Fibroblast of lung (primary cell): ENCODE measurements at places on chromosomes 1 and 21. TPM values are rescaled to one million over a fixed set of nuclear protein-coding genes. Genes with fewer than 3 reads are reported as not detected.
A peak's percentile ranks its signal among the peaks of the same experiment; 100 is the strongest.

Gene RORC
- under 0.01 and 0.17 TPM in 2 replicates for total RNA-seq

Gene LRRC53
- total RNA-seq = not detected in 2 replicates

Gene LCE1B
- total RNA-seq = not detected in 2 replicates

Gene PMVK
- 8.5 and 10.1 TPM in 2 replicates for total RNA-seq

DNA sequence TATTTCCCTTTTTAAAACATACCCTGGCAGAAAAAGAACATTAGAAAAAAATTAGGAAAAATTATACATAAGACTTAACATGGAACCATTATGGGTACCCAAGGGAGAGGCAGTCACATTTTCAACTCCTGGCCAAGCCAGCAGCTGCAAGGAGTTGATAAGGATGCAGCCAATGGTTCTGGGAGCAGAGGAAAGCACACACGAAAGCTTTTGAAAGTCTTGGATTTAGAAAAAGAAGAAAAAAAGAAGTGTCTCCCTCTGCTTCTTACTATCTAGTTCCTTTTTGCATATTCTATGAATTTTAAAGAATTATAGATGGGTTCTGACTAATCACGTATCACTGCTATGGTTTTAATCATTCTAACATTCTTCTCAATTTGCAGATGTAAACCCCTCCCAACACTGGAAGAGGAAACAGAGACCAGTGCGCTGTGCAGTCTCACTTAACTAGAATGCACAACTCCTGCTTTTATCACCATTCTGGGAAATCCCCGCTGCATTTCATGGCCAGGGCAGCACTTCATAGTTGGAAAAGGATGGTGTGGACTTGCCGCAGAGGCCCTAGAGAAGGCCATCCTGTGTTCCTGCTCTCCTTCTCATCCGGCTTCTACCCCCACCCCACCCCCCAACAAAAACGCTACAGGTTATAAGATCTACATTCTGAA, 2.7 kb upstream of the CD58 start:
- no peak for DNase-seq

GRCh38 chr1:67689267-67690017, 4.4 kb downstream of the GADD45A start:
- no peak for DNase-seq

- no peak for DNase-seq
Observed at GRCh38 chr1:213899413-213899812, 88.4 kb upstream of the PROX1 start.

GRCh38 chr1:47465605-47466004, 27.8 kb downstream of the FOXD2 start:
- no peak for DNase-seq

DNA sequence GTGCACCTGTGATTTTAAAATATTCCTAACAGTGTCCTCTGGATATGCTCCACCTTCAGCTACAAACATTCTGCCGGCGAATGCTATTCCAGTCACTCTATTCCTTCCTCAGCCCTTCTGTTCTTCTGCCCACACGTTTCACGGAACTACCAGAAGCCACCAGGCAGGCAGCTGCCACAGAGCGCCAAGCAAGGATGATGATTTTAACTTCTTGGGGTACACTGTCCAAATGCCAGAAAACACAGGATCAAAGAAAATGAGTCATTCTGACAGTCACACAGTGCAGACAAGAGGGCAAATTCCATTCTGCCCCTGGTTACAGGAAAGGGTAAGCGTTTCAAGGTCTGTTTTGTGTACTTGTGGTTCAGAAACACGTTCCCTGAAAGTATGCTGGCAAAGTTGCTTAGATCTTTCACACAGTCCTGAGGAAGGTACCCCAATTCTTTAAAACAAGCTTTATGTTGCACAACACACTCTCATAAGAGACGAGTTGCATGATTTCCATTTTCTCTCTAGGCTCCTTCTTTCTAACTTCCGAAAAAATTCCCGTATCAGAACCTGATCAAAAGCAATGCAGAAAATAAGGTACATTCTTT, 508.3 kb upstream of the PKN2 start:
- DNase-seq = no peak

DNA sequence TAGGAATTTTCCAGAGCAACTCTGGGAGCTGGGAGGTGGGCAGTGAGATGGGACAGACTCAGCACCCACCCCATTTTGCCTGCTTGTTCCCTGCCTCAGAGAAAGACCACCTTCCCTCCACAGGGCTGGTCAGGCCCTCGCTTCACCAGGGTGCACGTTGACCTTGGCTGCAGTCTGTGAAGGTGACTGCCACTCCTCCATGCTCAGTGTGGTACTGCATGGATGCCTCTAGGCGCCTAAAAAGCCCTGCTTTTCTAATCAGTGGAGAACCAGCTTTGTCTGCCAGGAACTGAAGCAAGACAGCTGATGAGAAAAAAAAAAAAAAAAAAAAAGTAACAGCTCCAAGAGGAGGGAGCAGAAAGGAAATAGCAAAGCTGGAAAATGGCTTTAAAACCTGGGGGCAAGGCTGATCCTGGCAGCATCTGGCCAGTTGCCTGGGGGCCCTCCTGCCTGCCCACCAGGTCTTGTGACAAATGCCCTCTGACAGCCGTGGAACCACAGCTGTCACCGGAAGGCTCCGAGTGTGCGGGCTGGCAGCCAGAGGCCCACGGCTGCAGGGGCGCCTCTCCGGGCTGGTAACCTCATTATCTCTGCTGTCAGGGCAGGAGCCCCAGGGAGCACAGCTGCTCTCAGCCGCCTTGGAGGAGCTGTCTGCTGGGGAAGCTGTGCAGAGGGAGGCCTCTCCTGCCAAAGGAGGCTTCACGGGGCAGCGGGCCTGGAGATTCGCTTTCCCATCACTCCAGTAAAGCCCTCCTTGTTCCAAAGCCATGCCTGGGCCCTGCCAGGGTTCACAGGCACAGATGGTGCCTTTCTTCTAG, 13.7 kb downstream of the KIAA1614 start:
- DNase-seq = peak; percentile 42

DNA sequence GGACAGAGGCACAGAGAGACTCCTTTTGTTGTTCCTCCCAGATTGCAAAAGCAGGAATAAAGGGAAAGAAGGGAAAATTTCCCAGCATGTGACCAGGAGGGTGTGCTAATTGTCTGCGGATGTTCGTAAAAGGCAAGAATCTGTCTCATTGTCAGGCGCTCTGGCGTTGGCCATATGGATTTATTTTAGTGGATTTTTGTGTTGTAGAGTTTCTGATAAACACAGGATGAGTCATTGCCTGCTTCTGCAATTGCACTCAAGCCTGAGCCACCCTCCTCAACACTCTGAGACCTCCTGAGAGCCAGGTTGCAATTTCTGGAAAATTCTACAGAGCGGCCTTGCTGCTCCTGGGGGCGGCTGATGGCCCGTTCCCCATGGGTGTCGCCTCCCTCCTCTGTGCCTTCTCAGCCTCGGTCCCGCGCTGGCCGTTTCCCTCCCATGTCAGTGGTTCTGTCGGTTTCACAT, 227.7 kb downstream of the KAZN start:
- DNase-seq = peak; percentile 86

DNA sequence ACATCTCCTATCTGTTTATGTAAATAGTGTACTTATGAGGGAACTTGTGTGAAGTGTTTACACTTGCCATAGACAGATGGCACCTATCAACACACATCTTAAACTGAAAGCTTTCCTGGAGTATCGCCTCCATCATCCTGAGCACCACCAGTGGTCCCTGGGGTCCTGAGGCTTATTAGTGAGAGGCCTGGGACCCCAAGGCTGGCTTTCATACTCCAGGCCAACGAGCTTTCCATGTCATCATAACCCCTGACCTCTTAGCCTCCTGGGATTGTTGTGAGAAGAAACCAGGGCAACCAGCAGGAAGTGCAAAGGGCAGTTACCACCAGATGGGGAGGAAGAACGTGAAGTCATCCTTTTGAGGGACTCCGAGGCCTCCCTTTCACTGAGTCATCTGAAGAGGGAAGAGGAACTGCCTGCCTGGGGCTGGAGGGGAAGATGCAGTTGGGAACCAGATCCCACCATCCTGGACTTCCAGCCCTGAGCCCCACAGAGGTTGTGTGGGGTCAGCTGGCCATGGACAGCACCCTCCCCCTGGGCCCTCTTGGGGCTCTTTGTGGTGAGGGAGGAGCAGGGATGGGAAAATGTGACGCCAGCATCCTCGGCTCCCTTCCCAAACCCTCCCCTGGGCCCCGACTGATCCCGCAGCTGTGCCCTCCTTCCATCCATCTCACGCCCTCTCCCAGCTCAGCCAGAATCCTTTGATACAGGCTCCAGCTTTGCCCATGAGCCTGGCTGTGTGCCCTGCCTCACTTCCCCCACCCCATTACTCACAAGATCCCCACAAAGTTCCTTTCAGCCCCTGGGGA, 5.8 kb downstream of the INKA2 start:
- DNase-seq = peak; percentile 73

- peak; percentile 93 for DNase-seq
Observed at GRCh38 chr1:184296466-184297243, 90.2 kb upstream of the C1orf21 start.

DNA sequence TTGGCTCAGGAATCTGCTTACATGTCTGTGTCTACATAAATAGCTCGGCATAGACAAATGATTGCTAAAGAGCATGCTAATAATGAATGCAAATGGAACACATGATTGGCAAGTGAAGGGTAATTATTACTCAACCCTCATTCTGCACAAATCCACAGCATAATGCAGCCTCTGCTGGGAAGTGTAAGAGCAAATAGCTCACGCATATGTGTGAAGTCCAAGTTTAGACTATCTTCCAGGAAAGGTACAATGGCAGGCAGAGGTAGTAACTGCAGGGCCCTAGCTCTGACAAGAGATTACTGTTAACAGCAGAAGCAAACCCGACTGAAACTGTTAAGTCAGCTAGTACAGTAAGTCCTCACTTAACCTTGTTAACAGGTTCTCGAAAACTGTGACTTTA, 7.0 kb upstream of the IL6R start:
- no peak for DNase-seq

- peak; percentile 33 for DNase-seq
Observed at GRCh38 chr1:212042436-212042835, 6.9 kb downstream of the DTL start.

DNA sequence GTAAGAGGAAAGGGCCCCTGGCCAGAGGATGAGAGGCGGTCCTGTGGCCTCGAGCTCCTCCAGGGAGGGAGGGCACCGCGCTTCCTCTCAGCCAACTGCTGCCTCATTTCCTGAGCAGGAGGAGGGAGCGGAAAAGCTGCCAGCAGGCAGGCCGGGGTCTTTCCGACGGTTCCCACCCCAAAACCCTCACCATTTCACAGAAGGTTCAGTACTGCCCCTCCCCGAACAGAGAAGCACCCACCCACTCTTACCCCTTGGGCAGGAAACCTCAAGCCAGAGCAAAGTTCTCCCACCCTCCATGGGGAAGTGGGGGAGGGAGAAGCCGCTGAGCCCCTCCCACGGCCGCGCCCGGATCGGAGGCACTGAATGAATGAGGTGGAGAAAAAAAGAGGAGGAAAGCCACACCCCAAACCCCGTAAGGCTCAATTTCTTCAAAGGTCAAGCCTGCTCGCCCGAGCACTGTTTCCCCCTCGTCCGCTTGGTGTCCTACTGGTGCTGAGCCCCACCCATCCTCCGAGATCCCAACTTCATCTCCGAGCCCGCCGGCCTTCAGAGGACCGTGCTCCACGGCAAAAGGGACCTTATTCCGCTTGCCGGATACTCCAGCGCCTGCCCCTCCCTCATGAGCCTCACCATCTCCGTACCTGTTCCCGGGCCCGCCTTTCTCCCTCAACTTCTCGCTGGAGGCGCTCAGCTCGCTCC, 9.4 kb downstream of the TPM3 start:
- peak; percentile 87 for DNase-seq

DNA sequence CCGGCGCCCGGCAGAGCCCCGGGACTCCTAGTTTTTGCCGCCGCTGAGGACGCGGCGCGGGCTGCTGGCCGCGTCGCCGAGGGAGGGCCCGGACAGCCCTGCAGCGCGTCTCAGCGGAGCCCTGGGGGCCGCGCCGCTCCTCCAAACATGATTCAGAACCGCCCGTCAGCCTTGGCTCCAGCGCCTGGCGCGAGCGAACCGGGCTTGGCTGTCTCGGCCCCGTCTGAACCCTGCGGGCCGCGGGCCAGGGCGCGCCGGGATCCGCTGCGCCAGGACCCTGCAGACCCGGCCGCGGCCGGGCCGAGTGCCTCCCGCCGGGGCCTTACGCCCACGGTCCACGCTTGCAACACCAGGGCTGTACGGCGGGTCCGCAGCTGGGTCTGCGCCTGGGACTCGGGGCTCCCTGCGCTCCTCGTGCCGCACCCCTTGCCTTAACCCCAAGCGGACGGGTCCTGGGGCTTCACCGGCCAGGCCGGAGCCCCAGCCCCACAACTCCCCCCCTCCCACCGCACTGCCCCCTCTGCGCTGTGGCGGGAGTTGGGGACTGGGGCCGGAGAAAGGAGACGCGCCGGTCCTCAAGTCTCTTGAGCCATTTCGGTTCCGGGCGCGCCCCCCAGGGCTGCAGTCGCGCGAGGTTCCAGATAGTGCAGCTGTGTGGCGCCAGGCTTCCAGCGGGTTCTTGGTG, 48.4 kb upstream of the CD34 start:
- DNase-seq = peak; percentile 40

DNA sequence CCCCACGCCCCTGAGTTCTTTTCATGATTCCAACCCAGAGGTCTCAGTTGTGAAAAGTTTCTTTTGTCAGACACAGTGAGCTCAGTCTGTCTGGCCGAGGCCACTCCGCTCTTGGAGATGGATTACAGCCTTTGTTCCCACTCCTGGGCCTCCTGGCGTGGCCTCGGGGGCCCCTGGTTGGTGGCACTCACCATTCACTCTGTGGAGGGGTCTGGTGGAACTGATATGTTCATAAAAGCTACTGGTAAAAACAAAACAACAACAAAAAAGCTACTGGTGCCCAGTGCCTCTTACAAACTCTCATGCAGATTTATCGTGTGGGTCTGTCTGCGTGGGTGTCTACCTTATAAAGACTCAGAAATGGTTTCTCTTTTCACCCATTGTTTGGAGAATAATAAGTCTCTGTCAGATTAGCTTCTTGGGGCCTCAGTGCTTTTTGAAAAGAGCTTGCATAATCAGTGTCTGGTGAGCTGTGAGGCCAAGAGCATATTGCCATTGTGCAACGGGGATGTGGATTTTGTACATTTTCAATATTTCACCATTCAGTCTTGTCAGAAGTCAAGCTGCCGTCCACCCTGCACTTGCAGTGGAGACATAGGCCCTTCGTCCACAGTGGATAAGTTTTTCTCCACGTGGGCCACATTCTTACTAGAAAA, 86.7 kb downstream of the GALNT2 start:
- DNase-seq = peak; percentile 87

DNA sequence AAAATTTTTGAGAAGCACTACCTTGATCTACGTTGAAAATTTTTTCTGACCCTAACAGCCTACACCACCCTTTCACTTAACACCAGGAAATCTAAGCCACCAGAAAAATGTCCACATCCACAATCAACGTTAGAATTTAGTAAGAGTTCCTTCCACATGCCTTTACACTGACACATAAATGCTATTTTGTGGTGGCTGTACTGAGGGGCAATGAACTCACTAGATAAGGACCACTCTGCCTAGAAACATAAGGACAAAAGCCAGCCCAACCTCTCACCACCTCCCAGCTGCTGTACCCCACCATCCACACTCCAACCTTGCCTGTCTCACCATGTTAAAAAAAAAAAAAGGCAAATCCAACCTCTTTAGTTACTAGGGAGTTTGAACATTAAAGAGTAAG, 29.8 kb downstream of the PARP1 start:
- peak; percentile 50 for DNase-seq

GRCh38 chr1:180003026-180003695, 48.6 kb downstream of the CEP350 start:
- DNase-seq = peak; percentile 5
